ENCODE measurements at places on chromosomes 6 and 20. TPM values are rescaled to one million over a fixed set of nuclear protein-coding genes. Genes with fewer than 3 reads are reported as not detected.

DNA sequence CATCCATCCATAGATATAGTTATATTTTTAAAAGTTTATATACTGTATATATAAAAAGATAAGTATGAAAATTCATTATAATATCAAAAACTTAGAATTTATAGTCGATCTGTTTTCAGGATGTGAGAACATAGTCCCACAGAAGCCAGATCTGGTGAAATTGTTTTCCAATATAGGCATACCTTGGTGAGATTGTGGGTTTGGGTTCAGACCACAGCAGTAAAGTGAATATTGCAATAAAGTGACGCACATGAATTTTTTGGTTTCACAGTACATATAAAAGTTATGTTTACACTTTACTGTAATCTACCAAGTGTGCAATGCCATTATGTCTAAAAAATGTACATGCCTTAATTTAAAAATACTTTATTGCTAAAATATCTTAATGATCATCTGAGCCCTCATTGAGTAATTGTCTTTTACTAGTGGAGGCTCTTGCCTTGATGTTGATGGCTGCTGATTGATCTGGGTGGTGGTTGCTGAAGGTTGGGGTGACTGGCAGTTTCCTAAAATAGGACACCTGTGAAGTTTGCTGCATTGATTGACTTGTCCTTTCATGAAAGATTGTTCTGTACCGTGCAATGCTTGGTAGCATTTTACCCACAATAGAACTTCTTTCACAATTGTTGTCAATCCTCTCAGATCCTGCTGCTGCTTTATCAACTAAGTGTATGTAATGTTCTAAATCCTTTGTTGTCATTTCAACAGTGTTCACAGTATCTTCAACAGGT lies 29.8 kb downstream of the AIG1 start:
- DNase-seq: no peak
- no peaks in the 10 kb centered on the region for H3K36me3 ChIP-seq
- no peak overlapping the region for H3K4me3 ChIP-seq
- H3K27me3 ChIP-seq: no peaks in the 10 kb centered on the region
- H3K27ac ChIP-seq: no peak overlapping the region

DNA sequence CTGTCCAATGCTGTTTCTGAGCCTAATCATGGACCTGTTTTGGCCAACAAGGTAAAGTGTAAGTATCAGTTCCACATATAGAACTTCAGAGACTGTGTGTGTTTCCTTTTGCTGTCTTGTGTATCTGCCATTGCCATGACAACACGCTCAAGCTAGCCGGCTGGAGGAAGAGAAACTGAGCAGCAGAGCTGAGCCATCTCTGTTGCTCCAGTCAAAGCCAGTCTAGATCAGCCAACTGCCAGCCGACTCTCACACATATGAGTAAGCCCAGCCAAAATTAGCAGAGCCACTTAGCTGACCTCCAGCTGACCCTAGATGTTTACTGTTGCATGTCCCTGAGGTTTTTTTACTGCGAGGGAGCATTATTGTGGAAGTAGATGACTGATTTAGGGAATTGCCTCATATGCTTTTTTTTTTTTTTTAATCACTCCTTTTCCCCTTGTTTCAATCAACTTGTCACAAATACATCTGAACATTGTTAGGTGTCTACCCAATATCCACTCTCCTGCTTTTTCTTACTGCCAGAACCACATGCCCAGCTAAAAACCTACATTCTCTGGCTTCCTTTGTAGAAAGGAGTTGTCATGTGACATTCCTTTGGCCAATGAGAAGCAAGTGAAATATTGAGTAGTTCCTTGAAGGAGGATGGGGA lies 304.3 kb upstream of the SUPT3H start:
- H3K36me3 ChIP-seq: no peaks in the 10 kb centered on the region
- H3K4me3 ChIP-seq: no peak overlapping the region
- H3K27ac ChIP-seq: no peak overlapping the region
- H3K4me1 ChIP-seq: no peaks in the 10 kb centered on the region
- no peaks in the 10 kb centered on the region for H3K27me3 ChIP-seq
- DNase-seq: no peak

Gene UCKL1
- 26.0 TPM for total RNA-seq

Gene KIF13A
- 17.1 TPM for total RNA-seq

GRCh38 chr6:135162678-135163439 lies 18.2 kb upstream of the MYB start:
- no peaks in the 10 kb centered on the region for H3K36me3 ChIP-seq
- H3K27me3 ChIP-seq: no peaks in the 10 kb centered on the region
- no peak overlapping the region for H3K27ac ChIP-seq
- DNase-seq: no peak
- no peaks in the 10 kb centered on the region for H3K4me1 ChIP-seq

DNA sequence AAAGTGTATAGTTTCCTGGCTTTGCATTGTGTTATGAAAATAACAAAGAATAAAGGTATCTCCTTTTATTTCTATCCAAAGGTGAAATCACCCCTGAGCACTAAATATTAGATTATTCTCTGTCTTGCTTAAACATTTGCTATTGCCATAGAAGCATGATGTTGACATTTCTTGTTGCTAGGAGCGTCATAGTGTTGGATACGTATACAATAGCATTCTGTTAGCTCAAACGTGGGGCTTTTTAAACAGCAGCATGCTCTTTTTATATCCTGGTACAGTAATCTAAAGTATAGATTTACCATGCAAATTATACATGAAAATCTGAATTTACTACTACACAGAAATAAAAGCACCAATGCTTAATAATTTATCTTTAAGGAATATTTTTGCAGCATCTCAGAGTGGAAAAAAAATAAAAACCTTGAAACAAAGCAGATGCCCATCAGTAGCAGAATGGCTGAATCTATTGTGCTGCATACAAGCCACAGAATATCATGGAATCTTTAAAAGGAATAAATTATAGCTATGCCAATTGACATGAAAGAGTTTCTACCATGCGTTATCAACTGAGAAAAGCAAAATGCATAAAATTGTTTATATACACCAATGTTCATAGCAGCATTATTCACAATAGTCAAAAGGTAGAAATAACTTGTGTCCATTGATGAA lies 9.6 kb upstream of the HSF2 start:
- no peaks in the 10 kb centered on the region for H3K4me1 ChIP-seq
- no peak overlapping the region for H3K27ac ChIP-seq
- no peaks in the 10 kb centered on the region for H3K36me3 ChIP-seq
- no peak overlapping the region for H3K4me3 ChIP-seq

Gene MMP24
- 9.3 TPM for total RNA-seq

- no peak for DNase-seq
- H3K27ac ChIP-seq: no peak overlapping the region
- H3K27me3 ChIP-seq: no peaks in the 10 kb centered on the region
- H3K4me3 ChIP-seq: no peak overlapping the region
- no peaks in the 10 kb centered on the region for H3K4me1 ChIP-seq
Observed at GRCh38 chr6:841569-841968, 148.6 kb upstream of the EXOC2 start.

Gene PNPLA1
- total RNA-seq: not detected

- H3K4me1 ChIP-seq: no peaks in the 10 kb centered on the region
- no peak overlapping the region for H3K27ac ChIP-seq
- H3K4me3 ChIP-seq: no peak overlapping the region
- H3K36me3 ChIP-seq: no peaks in the 10 kb centered on the region
Observed at GRCh38 chr20:38209736-38210405, 44.8 kb upstream of the TGM2 start.

- peak overlapping the region; percentile 30 for H3K27ac ChIP-seq
- no peaks in the 10 kb centered on the region for H3K36me3 ChIP-seq
- peaks cover 18% of the 10 kb centered on the region for H3K4me1 ChIP-seq
- H3K4me3 ChIP-seq: no peak overlapping the region
- H3K27me3 ChIP-seq: no peaks in the 10 kb centered on the region
Observed at GRCh38 chr20:17836303-17836861, 132.2 kb downstream of the SNX5 start.

Gene UNC93A
- total RNA-seq: not detected

DNA sequence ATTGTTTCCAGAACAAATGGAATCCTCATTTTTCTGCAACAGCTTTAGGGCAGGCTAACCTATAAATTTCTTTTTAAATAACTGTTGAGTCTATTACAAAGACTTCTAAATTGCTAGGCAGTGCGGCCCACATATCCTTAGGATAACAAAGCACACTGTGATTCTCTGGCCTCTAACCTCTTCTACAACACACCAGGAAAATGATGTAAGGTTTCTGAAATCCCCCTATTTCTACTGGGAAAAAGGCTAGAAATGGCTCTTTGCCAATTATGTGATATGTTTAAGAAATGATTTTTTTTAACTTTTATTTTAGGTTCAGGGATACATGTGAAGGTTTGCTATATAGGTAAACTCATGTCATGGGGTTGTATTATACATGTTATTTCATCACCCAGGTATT lies 17.3 kb upstream of the NT5E start:
- DNase-seq: no peak
- no peaks in the 10 kb centered on the region for H3K36me3 ChIP-seq
- H3K27me3 ChIP-seq: no peaks in the 10 kb centered on the region
- H3K4me1 ChIP-seq: no peaks in the 10 kb centered on the region
- H3K27ac ChIP-seq: no peak overlapping the region

GRCh38 chr6:35892482-35892881 lies 28.4 kb downstream of the SRPK1 start:
- H3K4me3 ChIP-seq: no peak overlapping the region
- no peak overlapping the region for H3K27ac ChIP-seq
- no peaks in the 10 kb centered on the region for H3K27me3 ChIP-seq
- no peaks in the 10 kb centered on the region for H3K36me3 ChIP-seq
- DNase-seq: no peak

Gene DEFB132
- total RNA-seq: not detected

DNA sequence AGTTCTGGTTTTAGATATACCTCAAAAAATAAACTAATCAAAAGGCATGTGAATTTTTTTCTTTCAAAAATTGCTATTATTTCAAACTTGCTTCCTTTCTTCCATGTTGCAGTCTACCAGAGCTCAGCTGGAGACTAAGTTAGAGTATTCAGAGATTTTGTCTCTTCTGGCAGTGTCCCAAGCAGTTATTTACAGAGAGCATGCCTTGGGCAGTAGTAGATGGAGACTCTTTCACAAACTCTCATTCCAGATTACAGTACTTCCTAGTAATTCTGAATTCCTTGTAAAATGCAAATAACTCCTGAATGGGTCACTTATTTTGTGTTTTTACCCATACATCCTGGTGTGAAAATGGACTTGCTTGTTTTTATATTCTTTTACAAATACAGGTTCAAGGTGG lies 703.4 kb downstream of the EPHA7 start:
- no peaks in the 10 kb centered on the region for H3K27me3 ChIP-seq
- H3K36me3 ChIP-seq: no peaks in the 10 kb centered on the region
- no peak for DNase-seq
- H3K4me1 ChIP-seq: no peaks in the 10 kb centered on the region

- peak; percentile 15 for DNase-seq
- no peaks in the 10 kb centered on the region for H3K27me3 ChIP-seq
- H3K27ac ChIP-seq: peak overlapping the region; percentile 77
- peaks cover 22% of the 10 kb centered on the region for H3K4me1 ChIP-seq
Observed at GRCh38 chr6:143449714-143450452, 612 bp downstream of the ADAT2 start.

DNA sequence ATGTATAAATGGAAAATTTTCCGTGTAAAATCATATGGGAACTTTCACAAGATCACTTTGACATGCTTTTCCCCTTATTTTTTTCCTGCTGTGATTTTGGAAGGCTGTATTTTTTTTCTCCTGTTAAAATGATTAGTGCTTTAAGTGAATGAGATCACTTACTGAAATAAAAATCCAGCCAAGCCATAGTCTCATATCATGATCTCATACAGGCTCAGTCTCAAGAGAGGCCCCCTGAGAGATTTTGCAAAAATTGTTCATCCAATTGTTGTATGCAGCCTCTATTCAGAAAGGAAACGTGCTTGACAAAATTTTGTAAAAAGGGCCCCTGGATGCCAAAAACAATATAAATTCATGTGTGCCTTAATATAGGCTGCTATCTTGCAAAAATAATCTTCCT lies 528.2 kb downstream of the HDGFL1 start:
- H3K36me3 ChIP-seq: no peaks in the 10 kb centered on the region
- no peak for DNase-seq
- H3K27ac ChIP-seq: no peak overlapping the region
- H3K27me3 ChIP-seq: no peaks in the 10 kb centered on the region

- no peaks in the 10 kb centered on the region for H3K36me3 ChIP-seq
- DNase-seq: no peak
- H3K27me3 ChIP-seq: no peaks in the 10 kb centered on the region
- no peak overlapping the region for H3K4me3 ChIP-seq
Observed at GRCh38 chr6:191487-192312, 100.6 kb upstream of the DUSP22 start.

Gene NHLRC1
- 1.8 TPM for total RNA-seq

DNA sequence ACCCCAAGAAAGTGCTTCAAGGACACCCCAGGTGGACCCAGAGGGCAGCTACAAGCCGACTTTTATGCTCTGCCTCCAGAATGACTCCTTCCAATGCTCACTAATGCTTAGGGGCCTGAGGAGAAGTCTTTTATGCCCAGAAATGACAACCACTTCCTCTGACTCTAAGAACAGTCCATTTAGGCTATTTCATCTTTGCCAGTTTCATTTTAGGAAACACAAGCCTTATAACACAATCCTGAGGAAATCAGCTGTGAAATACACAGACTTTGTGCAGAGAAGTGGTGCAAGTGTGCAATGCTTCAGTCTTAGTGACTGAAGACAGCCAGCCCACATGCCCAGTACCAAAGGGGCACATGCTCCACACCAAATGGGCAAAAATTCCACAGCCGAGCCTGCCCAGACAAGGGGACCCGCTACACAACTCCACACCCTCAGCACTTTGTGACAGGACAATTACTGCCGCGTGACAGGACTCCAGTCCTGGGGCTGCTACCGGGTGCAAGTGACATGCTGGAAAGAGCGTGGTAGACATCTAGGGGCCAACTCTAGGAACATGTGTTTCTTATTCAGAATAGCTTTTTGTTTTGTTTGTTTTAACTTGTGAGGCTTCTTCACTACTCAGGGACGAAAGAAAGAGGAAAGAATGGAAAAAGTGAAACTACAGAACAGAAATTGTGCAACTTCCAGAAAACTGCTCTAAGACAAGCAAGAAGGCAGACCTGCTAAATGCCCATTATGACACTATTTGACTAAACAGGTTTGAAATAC lies 28.2 kb upstream of the PLAGL1 start:
- peak overlapping the region; percentile 41 for H3K27ac ChIP-seq
- H3K4me1 ChIP-seq: no peaks in the 10 kb centered on the region
- H3K27me3 ChIP-seq: no peaks in the 10 kb centered on the region
- H3K4me3 ChIP-seq: no peak overlapping the region

GRCh38 chr20:50928469-50928868 lies 2.8 kb downstream of the ADNP start:
- no peak overlapping the region for H3K4me3 ChIP-seq
- H3K27me3 ChIP-seq: no peaks in the 10 kb centered on the region
- H3K4me1 ChIP-seq: peaks cover 60% of the 10 kb centered on the region
- H3K27ac ChIP-seq: no peak overlapping the region
- no peaks in the 10 kb centered on the region for H3K36me3 ChIP-seq

Gene SLC18B1
- total RNA-seq: 7.3 TPM

- H3K4me3 ChIP-seq: no peak overlapping the region
- H3K27ac ChIP-seq: no peak overlapping the region
- H3K36me3 ChIP-seq: no peaks in the 10 kb centered on the region
- peaks cover 8% of the 10 kb centered on the region for H3K4me1 ChIP-seq
- H3K27me3 ChIP-seq: no peaks in the 10 kb centered on the region
Observed at GRCh38 chr6:40419377-40419776, 167.8 kb downstream of the LRFN2 start.

- no peak overlapping the region for H3K4me3 ChIP-seq
- H3K36me3 ChIP-seq: no peaks in the 10 kb centered on the region
- H3K27ac ChIP-seq: no peak overlapping the region
- H3K4me1 ChIP-seq: no peaks in the 10 kb centered on the region
- peak; percentile 79 for DNase-seq
- no peaks in the 10 kb centered on the region for H3K27me3 ChIP-seq
Observed at GRCh38 chr6:148144917-148145521, 197.6 kb upstream of the SASH1 start.

- H3K27me3 ChIP-seq: no peaks in the 10 kb centered on the region
- H3K36me3 ChIP-seq: no peaks in the 10 kb centered on the region
- H3K27ac ChIP-seq: no peak overlapping the region
- no peaks in the 10 kb centered on the region for H3K4me1 ChIP-seq
Observed at GRCh38 chr6:68044264-68044663, 590.8 kb upstream of the ADGRB3 start.

All from body of pancreas (tissue), 4 donors.